ENCODE measurements at places on chromosomes 16 and 17. TPM values are rescaled to one million over a fixed set of nuclear protein-coding genes. Genes with fewer than 3 reads are reported as not detected.

DNA sequence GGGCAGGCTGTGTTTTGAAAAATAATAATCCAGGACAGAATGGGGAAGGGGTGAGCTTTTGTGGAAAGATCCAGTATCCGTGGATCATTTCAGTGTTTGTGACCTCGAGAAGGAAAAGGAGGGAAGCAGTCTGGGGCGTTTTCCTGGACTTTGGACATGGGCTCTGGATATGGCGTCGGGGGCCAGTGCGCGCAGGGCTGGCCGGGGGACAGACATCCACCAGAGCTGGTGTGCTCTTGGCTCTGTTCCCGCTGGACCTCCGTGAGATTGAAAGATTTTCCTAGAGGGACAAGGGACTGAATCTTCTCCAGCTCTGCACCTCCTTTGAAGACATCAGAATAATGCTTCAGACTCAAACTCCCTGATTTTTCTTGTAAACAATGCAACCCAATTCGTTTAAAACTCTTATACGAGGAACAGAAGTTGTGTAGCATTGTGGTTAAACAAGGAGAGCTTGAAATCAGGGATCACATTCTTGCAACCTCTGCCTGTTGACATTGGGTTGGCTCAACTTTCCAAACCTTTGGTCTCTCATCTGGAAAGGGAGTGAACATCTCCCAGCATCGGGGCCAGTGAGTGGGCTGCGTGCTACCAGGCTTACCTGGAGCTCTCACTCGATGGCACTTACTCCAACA is 75.9 kb downstream of the C16orf95 start:
- DNase-seq = no peak

- no peak for DNase-seq
These were observed 7.5 kb upstream of the SNTB2 start for GRCh38 chr16:69179328-69180010.

SEZ6 gene
- not detected for total RNA-seq

CEP295NL gene
- not detected for total RNA-seq

GRCh38 chr16:14284371-14284770 is 213.3 kb downstream of the MRTFB start:
- no peak for DNase-seq

GRCh38 chr17:15453246-15453645 is 14.2 kb downstream of the CDRT4 start:
- no peak for DNase-seq

GRCh38 chr16:2816751-2817339 is at the start of gene PRSS21:
PRSS21 (plus strand) TSS chr16:2817237; CDS start chr16:2817269, 32 bp downstream.
- DNase-seq = no peak

DNA sequence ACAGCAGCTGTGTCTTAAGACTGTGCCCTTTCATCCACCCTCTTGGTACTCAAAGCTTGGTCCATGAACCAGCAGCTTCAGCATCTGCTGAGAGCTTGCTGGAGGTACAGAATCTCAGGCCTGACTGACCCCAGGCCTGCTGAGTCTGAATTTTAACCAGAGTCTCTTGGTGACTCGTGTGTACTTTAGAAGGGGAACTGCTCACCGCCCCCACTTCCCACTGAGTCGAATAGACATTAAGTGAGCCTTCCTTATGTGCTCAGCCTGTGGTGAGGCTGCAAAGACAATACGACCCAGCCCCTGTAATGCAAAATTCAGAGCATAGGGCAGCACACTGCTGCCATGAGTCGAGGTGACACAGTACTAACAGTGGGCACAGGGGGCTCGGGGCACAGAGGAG is 662.8 kb downstream of the WWOX start:
- no peak for DNase-seq

DNA sequence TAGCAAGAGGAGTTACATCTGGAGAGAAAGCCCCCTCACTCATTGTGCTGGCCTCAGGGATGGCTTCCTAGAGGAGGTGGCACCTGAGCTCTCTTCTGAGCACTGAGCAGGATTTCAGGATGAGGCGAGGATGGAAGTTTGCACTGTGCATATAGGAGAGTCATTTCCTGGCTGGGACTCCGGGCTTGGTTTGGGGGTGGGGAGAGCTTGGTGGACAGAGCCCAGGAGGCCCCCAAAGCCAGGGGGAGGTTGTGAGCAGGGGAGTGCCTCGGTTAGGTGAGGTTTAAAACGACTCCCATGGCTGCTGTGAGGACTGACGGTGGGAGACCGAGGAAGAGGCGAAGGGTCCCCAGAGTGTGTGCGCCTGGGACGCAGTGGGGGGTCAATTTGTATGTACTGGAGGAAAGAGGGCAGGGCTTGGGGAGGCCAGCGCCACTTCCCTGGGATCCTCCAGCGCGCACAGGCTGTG is 1.2 kb downstream of the CAMKK1 start:
- no peak for DNase-seq

DNA sequence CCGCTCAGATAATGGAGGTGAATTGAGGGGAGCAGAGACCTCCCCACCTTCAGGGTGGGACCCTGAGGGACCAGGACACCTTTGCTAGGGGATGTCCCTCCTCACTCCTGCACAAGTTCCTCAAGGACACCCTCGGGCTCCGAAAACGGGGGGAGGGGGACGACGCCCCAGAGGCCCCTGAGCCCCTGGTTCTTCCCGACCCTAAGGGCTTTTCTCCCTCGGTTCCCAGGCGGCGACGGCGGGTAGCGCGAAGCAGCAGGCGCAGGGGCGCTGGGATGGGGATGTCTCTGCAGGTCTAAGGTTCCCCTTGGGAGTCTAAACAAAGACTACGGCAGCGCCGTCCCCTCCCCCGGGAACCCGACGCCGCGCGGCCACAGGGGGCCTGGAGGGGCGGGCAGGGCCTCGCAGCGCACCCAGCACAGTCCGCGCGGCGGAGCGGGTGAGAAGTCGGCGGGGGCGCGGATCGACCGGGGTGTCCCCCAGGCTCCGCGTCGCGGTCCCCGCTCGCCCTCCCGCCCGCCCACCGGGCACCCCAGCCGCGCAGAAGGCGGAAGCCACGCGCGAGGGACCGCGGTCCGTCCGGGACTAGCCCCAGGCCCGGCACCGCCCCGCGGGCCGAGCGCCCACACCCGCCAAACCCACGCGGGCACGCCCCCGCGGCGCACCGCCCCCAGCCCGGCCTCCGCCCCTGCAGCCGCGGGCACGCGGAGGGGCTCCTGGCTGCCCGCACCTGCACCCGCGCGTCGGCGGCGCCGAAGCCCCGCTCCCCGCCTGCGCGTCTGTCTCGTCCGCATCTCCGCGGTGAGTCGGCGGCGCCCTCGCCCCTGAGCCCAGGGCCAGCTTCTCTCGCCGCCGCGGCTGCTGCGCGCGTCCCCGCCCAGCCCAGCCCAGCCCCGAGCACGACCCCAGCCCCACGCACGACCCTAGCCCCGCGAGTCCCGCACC is 36.7 kb upstream of the NDRG4 start:
- no peak for DNase-seq

CDH5 gene
- total RNA-seq = not detected

DNA sequence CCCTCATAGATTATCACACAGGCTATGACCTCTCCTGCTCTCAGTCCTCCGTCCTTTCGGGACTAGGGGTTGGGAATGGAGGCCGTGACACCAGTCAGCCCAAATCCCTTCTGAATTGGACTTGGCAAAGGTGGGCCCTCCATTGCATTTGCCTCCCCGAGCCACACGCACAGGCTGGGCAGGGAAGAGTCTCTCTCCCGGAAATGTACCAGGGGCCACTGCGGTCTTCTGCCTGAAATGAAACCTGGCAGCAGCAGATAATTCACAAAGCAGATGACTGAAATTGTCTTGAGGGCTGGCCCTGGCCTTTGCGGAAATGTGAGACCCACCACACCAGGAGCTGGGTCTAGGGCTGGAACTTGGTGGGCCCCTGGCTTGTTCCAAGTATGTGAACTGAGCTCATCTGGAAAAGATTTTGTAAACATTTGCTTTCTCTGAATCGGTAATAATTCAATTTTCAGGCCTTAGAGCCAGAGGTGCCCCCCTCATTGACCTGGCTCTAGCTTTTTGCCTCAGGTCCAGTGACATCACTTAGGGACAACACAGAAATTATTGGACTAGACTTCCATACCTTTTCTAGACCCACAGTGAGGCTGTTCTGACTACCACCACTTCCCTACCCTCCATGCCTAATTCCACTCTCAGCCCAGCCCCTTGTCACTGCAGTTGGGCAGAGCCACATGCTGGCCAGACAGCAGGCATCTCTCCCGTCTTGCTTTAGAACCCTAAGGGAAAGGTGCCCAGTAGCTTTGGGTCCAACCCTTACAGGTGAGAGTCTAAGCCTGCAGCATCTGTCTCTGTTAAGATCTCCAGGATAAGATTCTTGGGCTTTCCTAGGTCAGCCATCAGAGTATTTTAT is 75.2 kb downstream of the CCDC182 start:
- no peak for DNase-seq

DNA sequence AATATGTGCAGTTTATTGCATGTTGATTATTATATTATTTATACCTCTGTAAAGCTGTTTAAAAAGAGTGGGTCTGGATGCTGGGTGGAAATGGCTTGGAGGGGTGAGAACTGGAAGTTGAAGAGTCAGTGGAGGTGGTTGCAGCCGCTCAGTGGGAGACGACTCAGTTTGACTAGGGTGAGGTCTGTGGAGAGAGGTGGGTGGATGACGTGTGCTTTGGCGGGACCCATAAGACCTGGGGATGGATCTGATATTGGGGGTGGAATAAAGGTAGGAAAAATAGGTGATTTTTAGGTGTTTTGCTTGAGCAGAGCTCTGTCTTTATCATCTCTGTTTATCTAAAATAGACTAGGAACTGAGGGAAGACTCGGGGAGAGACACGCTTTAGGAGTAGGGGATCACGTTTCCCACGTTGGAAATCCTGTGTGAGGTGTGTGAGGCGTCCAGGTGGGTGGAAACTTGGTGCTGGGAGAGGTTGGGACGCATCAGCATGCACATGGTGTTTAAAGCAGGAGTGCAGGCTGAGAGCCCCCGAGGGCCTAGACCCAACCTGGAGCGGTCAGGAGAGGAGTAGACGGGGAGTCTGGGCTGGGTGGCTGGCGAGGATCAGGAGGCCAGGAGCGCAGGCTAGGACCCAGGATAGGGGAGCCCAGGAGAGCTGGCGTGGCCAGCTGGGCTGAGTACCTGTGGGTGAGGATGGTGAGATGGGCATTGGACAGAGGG is 17.2 kb downstream of the NT5M start:
- DNase-seq = no peak

NEURL4 gene
- total RNA-seq = 22.7 TPM

LCMT1 gene
- 29.6 TPM for total RNA-seq

GJD3 gene
- total RNA-seq = not detected

GRCh38 chr17:78806451-78806850 is 24.4 kb upstream of the CYTH1 start:
- DNase-seq = no peak

DNA sequence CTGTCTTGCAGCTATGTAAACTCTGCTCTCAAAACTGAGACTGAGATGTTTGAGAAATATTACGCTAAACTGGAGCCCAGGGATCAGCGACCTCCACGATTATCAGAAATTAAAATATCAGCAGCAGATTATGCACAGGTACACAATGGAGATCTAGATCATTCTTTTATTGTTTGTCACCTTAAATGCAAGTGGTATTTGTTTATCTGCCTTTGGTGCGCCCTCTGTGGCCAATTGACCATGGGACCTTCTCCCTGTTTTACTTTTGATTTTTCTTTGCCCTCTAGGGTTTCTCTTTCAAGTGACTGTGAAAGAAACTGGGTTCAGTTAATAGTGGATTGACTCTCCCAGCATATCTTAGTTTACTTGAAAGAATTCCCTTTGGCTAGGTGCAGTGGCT is 42.1 kb downstream of the PRSS54 start:
- no peak for DNase-seq

TEX19 gene
- total RNA-seq = 0.07 TPM

ABCC12 gene
- total RNA-seq = not detected

GRCh38 chr17:82118815-82119380 is 20.9 kb upstream of the FASN start:
- DNase-seq = no peak

DNA sequence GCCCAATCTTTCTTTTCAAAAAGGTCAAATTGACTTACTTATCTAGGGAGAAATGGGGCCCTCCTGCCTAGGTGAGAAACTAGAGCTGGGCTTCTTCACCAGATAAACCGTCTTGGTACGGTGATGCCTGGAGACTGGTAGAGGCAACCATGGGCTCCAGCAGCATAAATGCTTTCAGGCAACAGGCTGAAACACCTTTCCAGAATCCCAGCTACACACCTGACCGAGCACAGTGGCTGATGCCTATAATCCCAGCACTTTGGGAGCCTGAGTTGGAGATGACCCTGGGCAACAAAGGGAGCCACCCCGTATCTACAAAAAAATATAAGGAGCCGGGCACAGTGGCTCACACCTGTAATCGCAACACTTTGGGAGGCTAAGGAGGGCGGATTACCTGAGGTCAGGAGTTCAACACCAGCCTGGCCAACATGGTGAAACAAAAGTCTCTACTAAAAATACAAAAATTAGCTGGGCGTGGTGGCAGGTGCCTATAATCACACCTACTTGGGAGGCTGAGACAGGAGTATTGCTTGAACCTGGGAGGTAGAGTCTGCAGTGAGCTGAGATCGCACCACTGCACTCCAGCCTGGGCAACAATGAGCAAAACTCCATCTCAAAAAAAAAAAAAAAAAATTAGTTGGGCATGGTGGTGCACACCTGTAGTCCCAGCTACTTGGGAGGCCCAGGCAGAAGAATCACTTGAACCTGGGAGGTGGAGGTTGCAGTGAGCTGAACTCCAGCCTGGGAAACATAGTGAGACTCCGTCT is 8.0 kb downstream of the TRAF4 start:
- DNase-seq = no peak

DNA sequence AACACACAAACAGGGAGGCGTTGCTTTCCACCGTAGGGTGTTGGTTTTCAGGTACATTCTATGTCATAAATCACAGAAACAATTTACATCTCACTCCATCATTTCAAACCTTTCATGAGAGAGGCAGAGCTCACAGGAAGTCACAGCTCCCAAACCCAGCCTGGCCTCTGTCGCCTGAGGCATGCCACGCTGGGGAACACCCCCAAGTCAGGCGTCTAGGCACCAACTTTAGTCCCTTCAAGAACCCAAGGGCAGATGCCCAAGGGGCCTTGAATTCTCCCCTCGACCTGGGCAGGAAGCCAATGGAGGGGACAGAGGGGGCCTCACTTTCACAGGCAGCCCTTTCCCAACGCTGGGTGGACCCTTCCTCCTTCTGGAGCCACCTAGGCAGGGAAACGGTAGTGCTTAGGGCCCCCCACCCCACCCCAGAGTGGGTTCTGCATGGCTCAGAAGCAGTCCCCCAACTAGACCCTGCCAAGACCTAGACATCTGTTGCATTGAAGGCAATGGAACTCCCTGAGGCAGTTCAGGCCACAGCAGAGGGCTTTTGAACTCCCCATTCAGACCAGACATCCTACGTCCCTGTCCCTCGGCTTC is 10.6 kb downstream of the TBX4 start:
- no peak for DNase-seq

DNA sequence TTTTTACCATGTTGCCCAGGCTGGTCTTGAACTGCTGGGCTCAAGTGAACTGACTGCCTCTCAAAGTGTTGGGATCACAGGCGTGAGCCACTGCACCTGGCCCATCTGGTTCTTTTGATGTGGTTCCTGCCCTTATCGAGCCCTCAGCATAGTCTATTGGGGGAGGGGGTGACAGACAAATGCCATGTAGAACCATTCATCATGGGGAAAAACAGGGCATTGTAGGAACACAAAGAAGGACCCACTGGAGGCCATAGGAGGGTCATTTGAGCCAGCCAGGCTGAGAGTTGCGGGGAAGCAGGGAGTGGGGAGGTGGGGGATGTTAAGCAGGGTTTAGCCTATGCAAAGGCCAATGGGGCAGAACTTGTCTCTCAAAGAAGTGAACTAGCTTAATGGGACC is 11.9 kb downstream of the SEC14L5 start:
- no peak for DNase-seq

HSD11B2 gene
- total RNA-seq = 0.78 TPM

GRCh38 chr16:79752396-79752795 is 151.9 kb upstream of the MAF start:
- DNase-seq = peak; percentile 43

- DNase-seq = no peak
These were observed 78.0 kb downstream of the JPH3 start for GRCh38 chr16:87680272-87680644.

SLC38A8 gene
- not detected for total RNA-seq
